NCI-H2081 treated with DMSO at 0.1 percent for 48 hours (cell line): ENCODE measurements at places on chromosomes 11 and 22.

DNA sequence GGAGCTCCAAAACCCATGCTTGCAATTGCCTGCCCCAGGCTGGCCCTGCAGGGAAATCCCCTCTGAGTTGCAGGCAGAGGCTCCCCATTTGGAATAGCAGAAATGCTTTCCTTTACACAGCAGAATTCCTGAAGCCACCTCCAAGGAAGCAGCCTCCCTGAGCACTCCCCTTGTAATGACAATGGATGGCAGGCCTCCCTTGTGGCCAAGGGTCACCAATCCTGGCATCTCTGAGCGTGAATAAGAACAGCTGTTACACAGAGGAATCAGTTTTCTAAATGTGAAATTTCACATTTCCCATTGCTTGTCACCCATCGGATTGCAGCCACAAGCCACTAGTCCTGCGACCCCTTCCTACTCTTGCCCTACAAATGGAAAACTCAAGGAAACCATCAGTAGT is 107.6 kb downstream of the GALNT18 start:
- DNase-seq = no peak

GRCh38 chr11:61049063-61049377 is 53.3 kb upstream of the CD5 start:
- DNase-seq = no peak

DNA sequence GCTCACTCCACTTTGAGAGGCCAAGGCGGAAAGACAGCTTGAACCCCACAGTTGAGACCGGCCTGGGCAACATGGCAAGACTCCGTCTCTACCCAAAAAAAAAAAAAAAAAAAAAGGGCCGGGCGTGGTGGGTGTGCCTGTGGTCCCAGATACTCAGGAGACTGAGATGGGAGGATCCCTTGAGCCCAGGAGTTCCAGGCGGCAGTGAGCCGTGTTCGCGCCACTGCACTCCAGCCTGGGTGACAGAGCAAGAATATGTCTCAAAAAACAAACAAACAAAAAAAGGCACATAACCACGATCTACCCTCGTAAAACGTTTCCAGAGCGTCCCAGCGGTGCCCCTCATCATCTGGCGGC is 861 bp upstream of the RAD9A start:
- DNase-seq = no peak

- DNase-seq = no peak
Measured at GRCh38 chr11:10301656-10302358, 3.1 kb upstream of the ADM start.

GRCh38 chr11:96218006-96218405 is 125.0 kb downstream of the MAML2 start:
- no peak for DNase-seq

DNA sequence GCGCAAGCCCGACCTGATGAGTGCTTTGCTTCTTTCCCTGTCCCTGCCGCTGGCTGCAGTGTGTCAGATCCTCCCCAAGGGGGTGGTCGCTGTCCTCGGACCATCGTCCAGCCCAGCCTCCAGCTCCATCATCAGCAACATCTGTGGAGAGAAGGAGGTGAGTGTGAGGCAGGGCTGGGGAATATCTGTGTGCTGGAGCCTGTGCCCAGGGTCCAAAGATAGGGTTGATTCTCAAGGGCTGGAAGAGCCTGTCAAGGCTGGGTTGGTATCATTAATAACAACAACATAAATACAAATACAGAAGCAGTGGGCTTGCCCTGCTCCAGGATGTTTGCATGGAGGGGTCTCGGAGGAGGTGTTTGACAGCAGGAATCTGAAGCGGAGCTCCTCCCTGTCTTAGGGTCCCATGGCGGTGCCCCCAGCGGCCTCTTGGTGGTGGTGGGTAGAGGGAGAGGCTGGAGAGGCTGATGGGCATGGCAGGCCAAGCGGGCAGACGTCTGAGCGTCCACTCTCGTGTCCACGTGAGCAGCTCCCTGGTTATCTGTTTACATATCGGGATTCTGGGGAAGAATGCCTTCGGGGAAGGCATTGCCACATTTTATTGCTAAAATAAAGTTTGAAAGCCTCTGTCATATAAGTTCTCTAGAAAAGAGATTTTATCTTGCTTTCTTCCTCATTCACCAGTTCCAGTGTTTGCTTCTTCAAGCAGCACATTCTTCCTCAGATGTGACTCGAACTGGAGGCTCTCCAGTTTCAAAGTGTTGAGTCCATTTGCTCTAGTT is 208.4 kb upstream of the TBCEL start:
- no peak for DNase-seq

- DNase-seq = no peak
Measured at GRCh38 chr11:58525037-58525614, 17.2 kb upstream of the OR5B21 start.
